ENCODE measurements at places on chromosomes 5 and 9.

DNA sequence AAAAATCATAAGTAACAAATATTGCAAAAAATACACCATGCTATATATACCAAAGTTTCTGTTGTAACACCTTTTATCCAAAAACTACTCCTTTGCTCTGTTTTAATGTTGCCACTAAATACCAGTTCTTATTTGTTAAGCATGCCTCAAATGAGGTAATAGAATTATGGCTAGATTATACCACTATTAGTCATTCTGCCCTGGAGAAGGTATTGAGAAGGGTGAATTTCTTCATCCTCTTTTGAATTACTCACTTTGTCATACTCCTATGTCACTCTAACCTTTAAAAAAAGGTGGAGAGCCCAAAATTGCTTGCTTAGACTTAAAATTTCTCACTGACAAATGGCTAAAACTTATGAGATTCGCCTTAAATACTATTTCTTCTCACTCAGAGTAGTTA is 750.9 kb downstream of the MAT2B start:
- no peak for DNase-seq

GRCh38 chr5:177498013-177498787 is 796 bp upstream of the PDLIM7 start:
- DNase-seq, result peak; percentile 20

GRCh38 chr5:174044466-174045254 is 846 bp upstream of the NSG2 start:
- DNase-seq, result no peak

- DNase-seq, result no peak
Measured at GRCh38 chr5:1893754-1894153, 11.0 kb upstream of the IRX4 start.

DNA sequence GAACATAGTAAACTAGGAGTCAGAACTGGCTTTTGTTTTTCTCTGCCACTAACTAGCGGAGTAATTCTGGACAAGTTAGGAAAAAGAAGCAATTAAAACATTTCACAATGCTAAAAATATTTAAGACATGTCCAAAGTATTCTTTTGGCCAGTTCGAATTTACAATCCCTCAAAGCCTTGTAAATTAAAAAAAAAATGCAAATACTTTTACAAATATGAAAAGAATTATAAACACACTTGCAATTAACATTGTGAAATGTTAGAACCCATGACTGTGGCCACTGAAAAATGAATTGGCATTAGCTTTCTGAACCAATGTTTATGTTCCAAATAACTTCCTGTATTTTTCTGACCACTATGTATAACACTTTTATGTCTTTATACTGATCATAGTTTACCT is 2.2 kb downstream of the RAD1 start:
- no peak for DNase-seq

DNA sequence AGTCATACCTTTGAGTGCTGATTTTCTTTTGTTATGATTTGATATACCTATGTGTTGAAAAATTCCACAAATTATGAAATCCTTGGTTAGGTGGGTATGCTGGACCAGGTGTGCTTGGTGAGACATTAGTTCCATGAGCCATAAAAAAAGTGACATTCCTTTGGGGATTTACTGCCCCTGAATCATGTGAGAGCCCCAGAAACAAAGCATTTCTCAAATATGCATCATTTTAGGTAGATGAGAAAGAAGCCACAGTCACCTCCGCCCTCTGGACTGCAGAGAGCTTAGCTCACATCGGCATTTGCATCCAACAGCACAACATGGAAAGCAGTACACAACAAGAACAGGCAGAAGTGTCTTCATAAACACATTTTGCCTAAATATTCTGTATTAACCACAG is 55.3 kb downstream of the DAP start:
- no peak for DNase-seq

DNA sequence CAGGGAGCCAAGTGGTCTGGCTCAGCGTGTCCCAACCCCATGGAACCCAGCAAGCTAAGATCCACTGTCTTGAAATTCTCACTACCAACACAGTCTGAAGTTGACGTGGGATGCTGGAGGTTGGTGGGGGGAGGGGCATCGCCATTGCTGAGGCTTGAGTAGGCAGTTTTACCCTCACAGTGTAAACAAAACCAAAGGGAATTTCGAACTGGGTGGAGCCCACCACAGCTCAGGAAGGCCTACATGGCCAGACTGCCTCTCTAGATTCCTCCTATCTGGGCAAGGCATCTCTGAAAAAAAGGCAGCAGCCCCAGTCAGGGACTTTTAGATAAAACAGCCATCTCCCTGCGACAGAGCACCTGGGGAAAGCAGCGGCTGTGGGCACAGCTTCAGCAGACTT is 17.1 kb upstream of the FBXL17 start:
- no peak for DNase-seq

DNA sequence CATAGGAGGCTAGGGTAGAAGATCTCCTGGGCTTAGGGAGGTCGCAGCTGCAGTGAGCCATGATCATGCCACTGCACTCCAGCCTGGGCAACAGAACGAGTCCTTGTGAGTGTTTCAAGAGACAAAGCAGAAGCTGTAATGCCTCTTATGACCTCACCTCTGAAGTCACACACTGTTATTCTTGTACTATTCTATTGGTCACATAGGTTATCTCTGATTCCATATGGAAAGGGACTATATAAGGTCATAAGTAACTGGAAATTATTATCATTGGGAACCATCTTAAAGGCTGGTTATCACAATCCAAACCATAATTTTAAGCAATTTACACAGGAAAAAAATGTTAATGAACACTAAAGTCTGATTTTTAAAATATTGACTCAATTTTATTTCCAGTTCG is 17.9 kb upstream of the AFF4 start:
- DNase-seq, result no peak

GRCh38 chr5:98205691-98206461 is 567.6 kb upstream of the RGMB start:
- no peak for DNase-seq

- no peak for DNase-seq
Measured at GRCh38 chr5:172858990-172859811, 25.1 kb downstream of the ERGIC1 start.

DNA sequence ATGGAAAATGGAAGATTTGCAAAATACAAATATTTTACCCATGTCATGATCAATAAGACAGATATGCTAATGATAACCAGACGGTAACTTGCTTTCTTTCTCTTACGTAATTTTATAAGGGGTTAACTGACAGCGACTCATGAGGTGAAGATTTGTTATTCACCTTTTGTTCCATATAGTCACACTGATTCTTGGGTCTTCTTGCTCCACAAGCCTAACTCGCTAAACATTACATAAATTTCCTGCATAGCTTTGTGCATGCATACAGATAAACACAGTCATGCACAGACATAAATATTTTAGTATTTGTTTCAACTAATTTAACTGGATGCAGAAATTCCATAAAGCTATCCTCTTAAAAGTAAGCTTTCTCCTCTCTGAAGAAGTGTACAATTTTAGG is 225.9 kb downstream of the VPS13A start:
- DNase-seq, result no peak

GRCh38 chr5:118076490-118076889 is 911.9 kb downstream of the DTWD2 start:
- DNase-seq, result no peak

DNA sequence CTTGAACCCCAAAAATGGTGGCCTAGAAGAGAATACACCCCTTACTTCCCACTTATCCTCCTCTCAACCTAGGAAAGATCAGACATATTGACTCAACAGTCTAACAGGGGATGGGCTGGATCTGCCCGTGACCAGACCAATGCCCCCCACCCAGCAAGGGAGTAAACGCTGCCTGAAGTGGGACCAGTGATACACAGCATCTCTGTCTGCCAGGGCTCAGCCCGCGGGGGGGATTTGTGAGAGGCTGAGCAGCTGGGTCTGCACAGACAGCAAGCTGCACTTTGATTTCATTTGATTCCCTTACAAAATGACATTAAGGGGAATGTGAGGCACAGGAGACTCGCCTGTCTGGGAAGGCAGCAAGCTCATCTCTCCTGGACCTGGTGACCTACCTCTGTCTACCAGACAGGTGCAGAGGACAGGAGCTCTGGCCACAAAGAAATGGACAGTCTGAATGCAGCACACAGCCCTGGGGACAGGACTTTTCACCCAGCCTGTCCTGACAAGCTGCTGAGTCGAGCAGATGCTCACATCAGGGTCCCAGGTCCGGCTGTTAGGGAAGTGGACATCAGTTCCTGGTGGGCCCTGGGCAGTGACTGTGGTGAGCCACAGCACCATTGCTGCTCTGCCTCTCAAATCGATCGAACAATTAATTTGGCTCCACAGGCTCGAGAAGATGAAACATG is 79.9 kb downstream of the RGS3 start:
- DNase-seq, result no peak

- DNase-seq, result no peak
Measured at GRCh38 chr5:149903404-149903803, 41.2 kb downstream of the PDE6A start.

DNA sequence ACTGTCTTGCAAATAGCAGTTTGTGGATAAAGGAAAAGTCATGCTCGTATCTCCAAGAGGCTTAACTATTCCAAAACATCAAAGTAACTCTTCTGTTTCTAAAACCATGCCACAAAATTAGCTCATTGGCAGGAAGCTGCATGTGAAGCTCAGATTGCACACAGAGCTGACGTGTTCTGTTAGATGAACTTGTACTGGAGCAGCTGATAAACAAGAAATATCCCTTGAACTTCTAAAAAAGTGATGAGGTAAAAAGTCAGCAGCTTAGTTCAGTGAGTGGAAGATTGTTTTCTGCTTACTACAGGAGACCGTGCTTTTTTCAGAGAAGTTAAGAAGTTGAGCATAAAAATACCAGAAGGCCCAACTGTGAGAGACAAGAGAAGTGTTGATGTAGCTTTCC is 113.2 kb downstream of the SLC12A2 start:
- no peak for DNase-seq

DNA sequence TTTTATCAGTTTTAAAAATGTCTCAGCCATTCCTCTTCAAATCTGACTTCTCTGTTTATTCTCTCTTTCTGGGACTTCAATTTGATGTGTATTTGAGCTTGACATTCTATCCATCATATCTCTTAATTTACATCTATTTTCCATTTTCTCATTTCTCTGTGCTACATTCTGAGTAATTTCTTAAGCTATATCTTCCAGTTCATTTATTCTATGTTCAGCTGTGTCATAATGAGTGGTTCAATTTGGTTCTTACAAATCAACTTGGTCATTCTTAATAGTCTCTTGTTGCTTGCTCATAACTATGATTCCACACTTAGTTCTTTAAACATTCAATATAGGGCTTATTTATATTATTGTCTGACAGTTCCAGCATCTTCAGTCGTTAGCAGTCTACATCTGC is 16.9 kb downstream of the CKMT2 start:
- no peak for DNase-seq

DNA sequence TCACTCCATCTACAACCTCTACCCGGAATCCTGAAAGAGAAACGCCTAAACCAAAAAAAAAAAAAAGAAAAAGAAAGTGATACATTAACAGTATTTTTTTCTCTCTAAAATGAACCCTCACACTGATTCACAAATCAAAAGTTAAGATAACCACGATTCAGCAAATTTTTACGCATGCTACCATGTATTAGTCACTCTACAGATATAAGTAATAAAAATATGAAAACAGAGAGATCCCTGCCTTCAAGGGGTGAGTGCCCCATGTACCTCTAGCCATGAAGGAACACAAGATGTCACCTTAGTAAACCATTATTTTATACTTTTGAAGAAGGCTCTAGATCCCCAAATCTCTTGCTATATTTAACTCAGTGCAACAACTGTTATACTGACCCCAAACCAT is 33.4 kb downstream of the CEMIP2 start:
- DNase-seq, result no peak

- no peak for DNase-seq
Measured at GRCh38 chr5:67073045-67073680, 123.4 kb downstream of the CD180 start.

- DNase-seq, result no peak
Measured at GRCh38 chr5:123278284-123278683, 144.9 kb downstream of the CEP120 start.

DNA sequence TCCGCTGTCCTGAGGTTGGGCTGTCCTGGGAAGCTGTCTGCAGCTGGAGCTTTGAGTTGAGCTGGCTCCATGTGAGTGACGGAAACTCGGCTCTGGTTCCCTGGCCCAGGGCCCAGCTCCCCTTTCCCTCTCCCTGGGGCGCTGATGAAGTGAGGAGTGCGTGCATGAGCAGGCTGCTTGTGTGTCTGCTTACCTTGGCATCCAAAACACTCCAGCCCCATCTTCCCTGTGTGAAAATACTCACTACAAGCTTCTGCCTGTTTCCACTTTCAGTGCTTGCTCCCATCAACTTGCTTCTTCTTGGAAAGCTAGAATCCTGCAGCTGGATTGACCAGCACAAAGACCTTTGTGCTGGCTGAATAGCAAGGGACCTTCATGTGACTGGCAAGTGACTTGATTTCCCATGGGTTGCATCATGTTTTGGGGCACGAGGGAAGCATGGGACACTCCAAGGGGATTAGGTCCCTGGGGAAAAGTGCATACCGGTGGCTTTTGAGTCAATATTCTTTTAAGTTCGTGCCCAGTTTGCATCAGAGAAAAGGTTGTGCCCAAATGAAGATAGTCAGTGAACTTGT is 198.1 kb downstream of the GADD45G start:
- no peak for DNase-seq

DNA sequence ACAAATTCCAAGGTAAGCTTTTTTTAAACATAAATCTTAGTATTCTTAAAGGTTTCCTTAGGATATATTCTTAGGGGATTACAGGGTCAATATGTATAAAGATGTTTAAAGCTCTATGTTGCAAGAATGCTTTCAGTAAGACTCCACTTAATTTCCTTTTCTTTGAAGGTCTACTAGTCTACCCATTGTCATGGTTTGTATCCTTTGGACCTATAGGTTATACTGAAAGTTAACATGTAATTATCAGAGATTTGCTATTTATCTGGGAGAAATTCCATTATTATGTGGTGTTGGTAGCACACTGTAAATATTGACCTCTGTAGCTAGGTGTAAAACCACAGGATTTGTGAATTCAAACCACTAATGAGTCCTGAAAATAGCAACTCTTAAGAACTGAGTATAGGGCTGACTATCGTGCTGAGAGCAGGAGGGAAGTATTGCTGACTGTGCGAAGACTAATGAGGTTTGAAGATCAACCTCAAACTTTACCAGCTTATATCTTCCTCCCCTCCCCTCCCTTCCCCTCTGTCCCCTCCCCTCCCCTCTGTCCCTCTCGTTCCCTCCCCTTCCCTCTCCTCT is 85.6 kb downstream of the GADD45G start:
- DNase-seq, result no peak
